ENCODE measurements at places on chromosomes 4 and X.

DNA sequence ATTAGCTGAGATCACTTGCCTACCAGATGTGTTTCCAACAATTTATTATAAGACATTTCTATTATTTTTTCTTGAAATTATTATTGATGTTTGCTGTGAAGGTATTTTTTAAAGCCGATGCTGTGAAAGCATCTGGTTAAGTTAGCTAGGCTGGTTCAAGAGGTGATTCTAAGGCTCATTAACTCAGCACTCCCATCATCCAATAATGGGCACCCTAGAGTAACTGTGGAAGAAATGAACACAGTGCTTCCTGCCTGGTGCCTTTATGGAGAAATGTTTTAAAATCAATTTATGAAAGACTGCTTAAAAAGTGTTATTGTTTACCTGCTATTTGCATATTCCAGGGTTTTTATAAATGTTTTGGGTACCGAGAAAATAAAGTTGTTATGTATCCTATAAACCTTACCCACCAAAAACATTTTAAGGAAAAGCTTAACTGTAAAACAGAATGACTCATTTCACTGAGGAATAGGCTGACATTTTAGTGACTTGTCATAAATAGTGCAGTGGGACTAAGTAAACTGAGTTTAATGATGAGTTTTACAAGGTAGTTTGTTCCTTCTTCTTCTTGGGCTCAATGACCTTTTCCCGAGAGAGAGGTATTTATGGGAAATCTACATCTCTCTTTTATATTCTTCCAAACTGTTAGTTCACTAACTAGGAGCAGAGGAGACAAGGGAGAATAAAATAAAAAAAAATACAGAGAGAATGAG lies 310.0 kb upstream of the AADAT start:
- DNase-seq, result no peak

DNA sequence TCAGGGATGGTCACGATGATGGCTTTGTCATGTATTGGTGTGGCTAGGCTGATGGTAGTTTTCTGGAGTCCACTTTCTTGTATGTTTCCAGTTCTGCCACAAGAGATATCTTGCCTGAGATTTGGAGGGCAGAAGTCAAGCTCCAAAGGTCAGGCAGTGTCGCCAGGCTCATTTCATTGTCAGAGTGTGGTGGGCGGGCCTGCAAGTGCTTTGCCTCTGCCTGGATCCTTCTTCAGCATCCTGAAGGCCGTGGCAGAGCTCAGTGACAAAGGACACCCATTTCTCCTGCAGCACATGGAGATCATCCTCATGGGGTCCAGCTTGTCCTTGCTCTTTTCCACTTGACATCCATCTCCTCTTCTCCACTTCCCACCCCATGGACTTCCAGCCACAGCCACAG lies 139.7 kb downstream of the SMIM20 start:
- DNase-seq, result no peak

- DNase-seq, result no peak
These were observed 23.1 kb upstream of the LRAT start for GRCh38 chr4:154720618-154721267.

- DNase-seq, result no peak
These were observed 23.4 kb downstream of the BEX3 start for GRCh38 chrX:103399744-103400143.

Measured in activated naive CD4-positive, alpha-beta T cell treated with anti-CD3 and anti-CD28 coated beads, Interleukin-2, amount 10 ng/mL, durations not matched to agents 7 days and 5 days (primary cell).